ENCODE measurements at places on chromosomes 7 and 10.

- no peak for DNase-seq
These were observed 1060.5 kb downstream of the XPNPEP1 start for GRCh38 chr10:108862676-108863350.

DNA sequence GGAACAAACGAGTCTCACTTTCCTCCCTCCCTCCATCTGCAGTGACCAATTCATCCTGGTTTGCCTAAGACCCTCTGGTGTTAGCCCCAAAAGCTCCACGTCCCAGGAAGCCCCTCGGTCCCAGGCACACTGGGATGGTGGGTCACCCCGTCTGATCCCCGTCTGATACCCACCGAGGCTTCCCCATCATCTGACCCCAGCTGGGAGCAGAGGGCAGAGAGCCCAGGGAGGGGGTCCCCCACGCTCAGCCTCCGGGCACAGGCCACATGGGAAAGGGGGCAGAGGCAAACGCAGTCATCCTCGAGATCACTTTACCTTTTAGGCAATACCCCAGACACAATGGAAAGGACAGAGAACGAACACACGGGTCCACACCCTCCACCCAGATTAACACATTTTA, 291.6 kb upstream of the PPP2R2D start:
- no peak for DNase-seq

- DNase-seq = no peak
These were observed 70.2 kb downstream of the TAX1BP1 start for GRCh38 chr7:27810186-27810585.

- no peak for DNase-seq
These were observed 411.1 kb downstream of the GFRA1 start for GRCh38 chr10:115861864-115862263.

DNA sequence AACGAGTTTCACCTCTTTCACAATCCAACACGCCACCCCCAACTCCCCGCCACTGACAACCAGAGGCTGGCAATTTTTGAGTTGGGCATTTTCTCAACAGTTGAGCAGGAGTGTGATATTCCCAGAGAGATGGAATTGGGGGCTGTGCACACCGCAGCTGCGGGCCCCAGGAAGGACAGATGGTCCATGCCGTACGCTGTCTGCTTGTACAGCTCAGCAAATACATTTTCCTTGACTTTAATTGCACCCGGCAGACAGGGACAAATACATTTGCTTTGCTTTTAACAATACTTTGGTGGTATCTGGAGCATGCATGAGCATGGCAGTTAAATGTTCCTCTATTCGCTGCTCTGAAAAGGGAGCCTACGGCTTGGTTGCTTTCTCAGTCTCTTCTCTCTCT, 354.2 kb upstream of the DPP6 start:
- no peak for DNase-seq

- no peak for DNase-seq
These were observed 174.8 kb downstream of the RAPGEF5 start for GRCh38 chr7:22182149-22182548.

DNA sequence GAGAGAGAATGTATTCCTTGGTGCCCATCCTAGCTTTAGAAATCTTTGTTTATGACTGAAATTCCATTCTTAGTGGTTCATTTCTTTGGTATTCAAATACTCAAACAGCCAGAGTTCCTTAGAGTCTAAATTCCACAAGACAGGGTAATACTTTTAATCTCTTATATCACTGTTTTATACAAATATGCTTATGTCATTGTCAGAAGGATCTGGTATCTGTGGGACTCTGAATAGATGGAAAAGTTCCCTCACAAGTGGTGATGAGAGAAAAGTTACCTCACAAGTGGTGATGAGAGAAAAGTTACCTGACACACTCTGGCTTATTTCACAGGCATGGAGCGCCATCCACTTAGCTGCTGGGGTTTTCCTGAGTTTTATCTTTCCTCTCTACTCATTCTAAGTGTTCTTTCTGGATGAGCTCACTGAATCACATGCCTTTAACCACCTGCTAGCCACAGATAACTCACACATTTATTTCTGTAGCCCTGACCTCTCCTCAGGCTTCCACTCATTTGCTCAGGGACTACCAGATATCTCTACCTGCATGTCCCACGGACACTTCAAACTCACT, 784.0 kb downstream of the SUGCT start:
- DNase-seq = no peak

- no peak for DNase-seq
These were observed 13.2 kb upstream of the UNCX start for GRCh38 chr7:1219498-1219897.
